ENCODE measurements at places on chromosomes 13 and 19.

GRCh38 chr13:43223216-43223615 lies 199.8 kb downstream of the DNAJC15 start:
- DNase-seq = no peak

DNA sequence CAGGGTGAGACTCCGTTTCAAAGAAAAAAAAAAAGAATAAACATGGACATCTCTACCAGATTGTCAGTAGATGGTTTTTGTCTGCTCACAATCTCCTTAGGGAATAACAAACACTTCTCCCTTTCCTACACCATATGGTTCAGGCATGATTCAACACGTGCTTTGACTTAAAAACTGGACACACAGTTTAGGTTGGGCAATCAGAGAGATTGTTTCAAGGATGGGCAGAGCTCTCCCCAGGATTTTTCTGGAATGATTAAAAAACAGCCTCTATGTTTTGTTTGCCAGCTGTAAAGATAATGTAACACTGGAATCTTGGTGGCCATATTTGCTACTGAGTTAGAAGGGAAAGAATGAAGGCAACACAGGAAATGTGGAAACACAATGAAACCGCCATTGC lies 150.1 kb upstream of the TSC22D1 start:
- no peak for DNase-seq

DNA sequence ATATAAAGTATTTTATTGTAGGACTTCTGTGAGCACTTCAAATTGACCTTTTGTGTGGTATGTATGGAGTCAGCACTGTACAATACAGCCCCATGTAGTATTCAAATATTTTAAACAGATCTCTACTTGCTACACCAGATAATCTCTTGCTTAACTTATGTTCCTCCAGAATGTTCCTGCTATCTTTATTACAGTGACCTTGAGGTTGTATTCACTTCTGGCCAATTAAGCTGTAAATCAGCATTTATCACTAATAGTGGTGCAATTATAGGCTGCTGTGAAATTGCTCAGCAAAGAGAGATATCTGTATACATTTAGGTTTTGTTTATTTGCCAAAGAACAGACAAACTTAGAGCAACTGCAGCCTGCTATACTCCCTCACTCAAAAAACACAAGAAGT lies 1218.6 kb downstream of the PCDH17 start:
- no peak for DNase-seq

- DNase-seq = no peak
These were observed 276.4 kb downstream of the KLF5 start for GRCh38 chr13:73335210-73335609.

DNA sequence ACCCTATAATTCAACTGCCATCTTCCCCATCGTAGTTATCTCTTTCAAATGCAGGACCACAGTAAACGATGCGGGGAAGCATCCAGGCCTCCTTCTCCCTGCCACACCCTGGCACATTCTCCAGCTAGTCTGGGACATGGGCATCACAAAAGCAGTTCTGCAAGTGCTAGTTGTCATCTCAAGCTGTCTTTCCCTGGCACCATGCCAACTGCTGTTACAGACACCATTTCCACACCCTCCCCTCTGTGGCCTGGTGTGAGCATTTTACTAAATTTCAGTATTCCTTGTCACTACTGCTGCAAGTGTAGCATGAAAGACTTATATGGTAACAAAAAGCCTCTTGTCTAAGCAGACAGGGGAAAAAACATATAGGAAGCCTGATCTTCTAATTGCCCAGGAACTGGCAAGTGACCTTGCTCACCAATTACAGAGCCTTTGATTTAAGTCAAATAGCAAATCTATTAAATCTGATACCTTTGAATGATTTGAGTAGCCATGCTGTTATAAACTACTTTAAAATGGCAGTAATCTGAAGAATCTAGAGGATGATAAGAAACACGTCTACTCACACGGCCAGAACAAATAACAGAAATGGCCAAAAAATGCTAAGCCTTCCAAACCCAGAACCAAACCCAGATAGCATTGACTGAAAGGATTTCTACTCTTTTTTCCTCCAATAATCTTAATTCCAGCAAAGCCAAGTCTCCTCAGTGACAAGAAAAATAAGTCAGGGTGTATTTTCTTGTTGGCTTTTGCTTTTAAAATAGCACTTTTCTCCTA lies 179.0 kb downstream of the NUFIP1 start:
- DNase-seq = no peak

- DNase-seq = no peak
These were observed 54.7 kb downstream of the SLC15A1 start for GRCh38 chr13:98697791-98698190.

GRCh38 chr13:111900390-111901131 lies 166.4 kb upstream of the SOX1 start:
- no peak for DNase-seq

- DNase-seq = no peak
These were observed 475 bp upstream of the ZC3H4 start for GRCh38 chr19:47113850-47114651.

GRCh38 chr13:42735010-42735409 lies 46.4 kb upstream of the FAM216B start:
- DNase-seq = no peak

GRCh38 chr13:98203646-98204326 lies 26.7 kb upstream of the RNF113B start:
- DNase-seq = no peak

GRCh38 chr13:26710166-26710565 lies 50.4 kb downstream of the GPR12 start:
- no peak for DNase-seq

GRCh38 chr13:97141097-97141496 lies 81.0 kb upstream of the MBNL2 start:
- DNase-seq = no peak

DNA sequence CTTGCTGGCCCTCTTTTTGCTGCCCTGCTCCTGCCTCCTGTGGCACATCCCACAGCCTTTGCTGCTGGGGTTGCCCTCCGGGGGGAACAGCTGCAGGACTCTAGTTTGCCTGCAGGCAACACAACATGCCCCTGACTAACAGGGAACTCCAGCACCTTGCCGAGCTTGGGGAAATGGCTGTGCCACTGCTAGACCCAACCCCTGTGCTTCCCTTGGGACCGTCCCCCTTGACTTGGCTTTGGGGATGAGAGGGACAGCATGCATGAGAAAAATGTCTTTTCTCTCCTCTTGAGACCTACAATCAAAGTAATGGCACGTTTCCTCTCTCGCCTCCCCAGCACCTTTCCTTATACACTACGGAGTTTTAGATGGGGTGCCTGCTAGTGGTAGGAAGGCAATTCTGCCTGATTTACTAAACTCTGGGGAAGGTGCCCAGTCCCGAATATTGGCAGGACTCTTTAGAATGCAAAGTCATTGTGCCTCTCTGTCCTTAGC lies 12.4 kb upstream of the VWA8 start:
- DNase-seq = no peak

GRCh38 chr13:51919531-51919930 lies 57.8 kb downstream of the CCDC70 start:
- DNase-seq = no peak

DNA sequence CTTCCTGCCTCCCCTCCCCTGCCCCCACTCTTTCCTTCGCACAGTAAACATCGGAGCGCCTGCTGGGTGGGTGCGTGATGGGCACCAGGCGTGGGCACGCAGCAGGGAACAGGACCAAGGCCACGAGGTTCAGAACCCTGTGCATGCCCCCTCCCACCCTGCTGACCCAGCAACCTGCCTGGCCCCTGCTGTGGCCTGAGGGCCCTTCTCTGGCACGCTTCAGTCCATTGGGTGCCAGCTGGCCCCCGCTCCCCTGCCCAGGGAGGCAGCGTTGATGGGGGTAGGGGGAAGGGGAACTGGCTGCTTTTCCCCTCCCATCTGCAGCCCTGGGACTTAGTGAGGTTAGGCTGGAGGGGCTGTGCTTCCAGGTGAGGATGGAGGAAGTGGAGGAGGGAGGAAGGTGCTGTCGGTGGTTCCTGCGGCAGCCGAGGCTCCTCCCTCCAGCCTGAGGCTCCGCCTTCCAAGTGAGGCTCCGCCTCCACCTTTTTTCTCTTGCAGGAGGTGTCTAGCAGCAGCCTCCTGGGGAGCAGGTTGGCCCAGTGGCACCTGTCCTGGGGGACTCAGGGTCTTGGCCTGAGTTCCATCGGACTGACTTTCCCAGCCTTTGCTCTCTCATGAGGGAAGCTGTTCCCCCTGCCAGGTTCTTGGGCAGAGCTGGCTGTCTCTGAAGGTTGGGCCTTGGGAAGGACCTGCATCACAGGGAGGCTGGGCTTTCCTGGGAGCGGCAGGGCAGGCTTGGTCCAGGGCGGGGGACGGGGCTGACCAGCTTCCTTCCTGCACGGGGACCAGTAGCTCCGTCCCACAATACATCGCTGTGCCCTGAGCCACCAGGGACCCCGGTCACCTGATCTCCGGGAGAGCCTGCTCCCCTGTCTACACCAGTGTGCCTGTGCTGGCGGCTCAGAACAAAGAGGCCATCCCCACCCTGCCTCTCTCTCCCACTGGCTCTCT lies 7.3 kb downstream of the PIAS4 start:
- DNase-seq = no peak

DNA sequence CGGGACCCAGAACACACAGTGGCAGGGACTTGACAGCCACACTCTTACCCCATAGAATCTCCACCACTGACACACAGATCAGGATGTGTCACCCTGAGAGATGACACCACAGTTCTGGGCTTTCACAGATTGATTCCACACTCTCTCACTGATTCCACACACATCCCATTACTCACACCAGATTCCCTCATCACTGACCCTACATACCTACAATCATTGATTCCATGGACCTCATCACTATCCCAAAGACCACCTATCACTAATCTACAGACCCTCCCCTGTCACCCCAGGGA lies 57.6 kb upstream of the ZNF527 start:
- no peak for DNase-seq

DNA sequence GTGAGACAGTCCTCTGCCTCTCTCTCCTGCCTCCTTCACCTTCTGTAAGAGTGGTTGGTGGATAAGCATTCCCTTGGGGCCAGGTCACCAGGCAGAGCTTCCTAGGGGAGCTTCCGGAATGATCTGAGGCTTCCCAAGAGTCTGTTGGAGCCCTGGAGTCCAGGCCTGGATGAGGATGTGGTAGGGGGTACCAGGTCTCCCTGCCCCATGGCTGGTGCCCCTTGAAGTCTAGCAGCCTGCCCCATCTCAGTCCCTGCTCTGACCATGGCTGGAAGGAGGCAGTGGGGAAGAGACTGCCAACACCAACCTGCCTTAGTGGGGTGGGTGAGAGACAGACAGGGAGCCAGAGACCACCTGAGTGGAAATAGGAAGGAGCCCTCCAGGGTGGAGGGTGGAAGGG lies 1316.9 kb downstream of the UQCRFS1 start:
- no peak for DNase-seq

DNA sequence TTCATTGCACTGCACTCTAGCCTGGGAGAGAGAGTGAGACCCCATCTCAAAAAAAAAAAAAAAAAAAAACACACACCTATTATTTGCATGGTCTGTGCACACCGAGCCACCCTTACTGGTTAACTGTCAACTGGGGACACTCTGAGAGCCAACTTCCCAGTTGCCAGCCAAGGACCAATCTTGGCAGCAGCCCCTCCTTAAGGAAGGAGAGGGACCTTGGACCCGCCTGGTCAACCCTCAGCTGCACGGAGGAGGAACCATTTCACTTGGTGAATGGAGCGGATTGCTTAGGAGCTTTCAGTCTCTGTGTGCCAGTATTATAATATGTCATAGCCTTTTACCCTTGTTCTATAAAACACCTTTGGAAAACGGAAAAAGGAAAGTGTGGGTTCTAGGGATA lies 24.9 kb downstream of the MICOS13 start:
- no peak for DNase-seq

- no peak for DNase-seq
These were observed 2280.4 kb upstream of the PCDH20 start for GRCh38 chr13:63696055-63696454.

GRCh38 chr19:6352381-6353165 lies 8.8 kb upstream of the CLPP start:
- no peak for DNase-seq

DNA sequence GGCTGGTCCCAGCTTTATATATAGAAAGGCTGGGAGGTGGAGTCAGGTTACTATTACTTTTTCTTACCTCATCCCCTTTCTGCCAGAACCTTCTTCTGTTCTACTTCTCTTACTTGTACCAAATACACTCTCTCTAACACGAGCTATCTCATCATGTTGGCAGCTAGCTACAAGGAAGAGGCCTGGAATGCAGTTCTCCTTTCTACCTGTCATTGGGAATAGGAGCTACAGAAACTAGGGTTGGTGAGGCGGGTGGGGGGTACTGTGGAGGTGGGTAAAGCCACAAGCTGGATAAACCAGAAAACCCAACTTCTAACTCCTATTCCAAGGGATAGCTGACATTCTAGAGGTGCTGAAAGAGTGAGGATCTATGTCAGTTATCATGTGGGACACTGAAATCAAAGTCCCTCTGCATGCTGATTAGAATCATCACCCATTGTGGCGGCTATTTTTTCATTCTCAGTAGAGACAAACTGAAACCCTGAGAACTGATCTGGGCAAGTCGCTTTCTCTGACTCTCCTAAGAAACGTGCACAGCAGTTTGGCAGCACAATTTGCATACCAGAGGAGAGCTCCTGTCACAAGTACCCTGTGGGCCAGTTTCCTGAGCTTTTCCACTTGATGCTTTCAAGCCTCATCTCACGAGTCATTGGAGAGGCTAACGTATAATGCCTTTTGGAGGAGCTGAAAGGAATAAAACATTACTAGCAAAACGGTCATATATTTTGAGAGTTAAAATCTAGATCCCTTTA lies 358.1 kb downstream of the ENOX1 start:
- DNase-seq = no peak

DNA sequence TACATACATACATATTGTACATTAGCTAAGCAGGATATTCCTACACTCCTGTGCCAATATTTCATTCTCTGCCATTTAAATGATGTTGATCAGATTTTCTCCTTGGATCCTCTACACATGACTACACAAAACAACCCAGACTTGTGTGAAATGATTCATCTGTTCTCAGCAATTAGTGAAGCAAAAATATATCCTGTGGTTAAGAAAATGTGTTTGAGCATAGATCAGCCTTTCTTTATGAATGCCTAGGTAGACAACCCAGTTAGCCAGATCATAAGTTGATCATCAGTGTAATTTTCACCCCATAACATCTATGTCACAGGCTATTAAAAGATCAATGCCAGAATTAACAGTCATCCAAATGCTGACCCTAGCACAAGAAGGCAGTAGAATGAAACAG lies 275.2 kb upstream of the EDNRB start:
- no peak for DNase-seq

- no peak for DNase-seq
These were observed 73.7 kb downstream of the GGACT start for GRCh38 chr13:100514788-100515409.

- no peak for DNase-seq
These were observed 154.9 kb upstream of the TRPC4 start for GRCh38 chr13:38024431-38024830.

Data from hypothalamus (tissue), 51 donors.